ENCODE measurements at places on chromosomes 3 and 15.

GRCh38 chr3:142332390-142332789 lies 107.0 kb upstream of the GK5 start:
- no peak for DNase-seq

- DNase-seq, result no peak
Measured at GRCh38 chr3:188331166-188331565, 177.2 kb downstream of the LPP start.

DNA sequence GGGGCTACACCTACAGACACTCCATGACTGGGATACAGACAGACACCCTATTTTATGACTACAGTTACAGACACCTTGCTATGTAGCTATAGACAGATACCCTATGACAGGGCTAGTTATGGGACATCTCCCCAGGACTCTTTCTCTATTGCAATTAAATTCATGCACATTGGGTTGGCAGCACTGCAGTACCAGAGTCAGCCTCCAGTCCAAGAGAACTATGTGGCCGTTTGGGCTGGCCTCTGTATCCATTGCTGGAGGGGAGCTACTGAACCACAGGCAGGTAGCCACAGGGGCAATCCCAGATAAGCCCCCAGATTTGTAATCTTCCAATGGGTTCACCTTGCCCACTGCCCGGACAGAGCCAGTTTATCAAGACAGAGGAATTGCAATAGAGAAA lies 108.4 kb upstream of the SPATA16 start:
- no peak for DNase-seq

- no peak for DNase-seq
Measured at GRCh38 chr15:76333720-76334437, 2.7 kb upstream of the ISL2 start.

GRCh38 chr3:55066551-55067047 lies 138.7 kb upstream of the LRTM1 start:
- no peak for DNase-seq

- no peak for DNase-seq
Measured at GRCh38 chr15:68277131-68277602, 378 bp upstream of the FEM1B start.

GRCh38 chr3:114718898-114719210 lies 425.0 kb downstream of the TIGIT start:
- DNase-seq, result no peak

- no peak for DNase-seq
Measured at GRCh38 chr3:12588039-12589009, 31.4 kb downstream of the MKRN2 start.

GRCh38 chr3:83457551-83457950 lies 1501.2 kb upstream of the CADM2 start:
- no peak for DNase-seq

- DNase-seq, result no peak
Measured at GRCh38 chr3:188294113-188294512, 140.2 kb downstream of the LPP start.

DNA sequence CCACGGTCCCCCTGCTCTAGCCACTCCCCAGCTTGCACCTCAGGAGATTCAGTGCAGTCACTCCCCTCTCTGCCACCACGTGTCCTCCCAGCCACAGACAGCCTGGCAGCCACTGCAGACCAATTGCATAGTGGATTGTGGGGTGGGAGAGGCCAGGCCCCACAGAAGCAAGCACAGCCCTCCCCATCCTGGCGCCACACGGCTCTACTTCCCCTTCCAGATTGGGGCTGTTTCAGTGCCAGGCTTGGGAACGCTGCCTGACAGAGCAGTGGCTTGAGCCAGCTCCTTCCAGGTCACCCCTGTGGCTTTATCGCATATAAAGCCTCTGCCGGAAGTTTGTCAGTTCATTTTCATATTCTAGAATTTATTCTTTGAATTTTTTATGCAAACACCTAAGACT lies 90.7 kb downstream of the TMEM266 start:
- DNase-seq, result no peak

Data from cortex of kidney (tissue), 1 donor.